ENCODE measurements at places on chromosomes 1 and 21. TPM values are rescaled to one million over a fixed set of nuclear protein-coding genes. Genes with fewer than 3 reads are reported as not detected.

FRRS1 gene
- 6.4 TPM for total RNA-seq

GRCh38 chr1:241332987-241333386, 24.0 kb downstream of the RGS7 start:
- DNase-seq: no peak

- no peak for DNase-seq
Measured at GRCh38 chr1:69076631-69077030, 491.1 kb upstream of the LRRC7 start.

LEFTY1 gene
- total RNA-seq: 0.31 TPM

GRCh38 chr1:221279146-221279545, 399.9 kb downstream of the HLX start:
- DNase-seq: no peak

DNA sequence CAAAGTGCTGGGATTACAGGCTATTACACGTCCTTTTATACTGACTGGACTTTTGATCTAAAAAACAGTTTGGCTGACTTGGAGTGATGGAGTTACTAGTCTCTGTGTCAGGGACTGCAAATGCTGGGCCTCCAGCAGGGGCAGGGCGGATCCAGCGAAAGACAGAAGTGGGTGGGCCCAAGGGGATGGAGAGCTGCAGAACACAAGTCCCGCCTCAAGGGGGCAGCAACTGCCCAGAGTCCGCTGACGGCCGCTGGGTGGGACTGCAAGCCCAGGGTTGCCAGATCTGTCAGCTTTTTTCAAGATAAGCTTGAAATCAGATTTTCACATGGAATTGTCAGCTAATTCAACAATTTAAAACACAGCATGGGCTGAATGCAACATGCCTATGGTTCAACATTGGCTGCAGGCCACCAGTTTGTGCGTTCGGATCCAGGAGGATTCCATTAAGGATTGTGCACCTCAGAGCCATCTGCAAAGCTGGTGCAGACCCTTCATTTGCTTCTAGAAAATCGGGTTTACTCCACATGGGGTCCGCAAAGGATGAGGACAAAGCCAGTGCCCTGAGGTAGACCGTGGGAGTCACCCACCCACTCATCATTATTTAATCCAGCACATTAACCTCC, 10.7 kb downstream of the STMN1 start:
- peak; percentile 93 for DNase-seq

CD1C gene
- not detected for total RNA-seq

ERVH48-1 gene
- not detected for total RNA-seq

NEGR1 gene
- 22.4 TPM for total RNA-seq

DNA sequence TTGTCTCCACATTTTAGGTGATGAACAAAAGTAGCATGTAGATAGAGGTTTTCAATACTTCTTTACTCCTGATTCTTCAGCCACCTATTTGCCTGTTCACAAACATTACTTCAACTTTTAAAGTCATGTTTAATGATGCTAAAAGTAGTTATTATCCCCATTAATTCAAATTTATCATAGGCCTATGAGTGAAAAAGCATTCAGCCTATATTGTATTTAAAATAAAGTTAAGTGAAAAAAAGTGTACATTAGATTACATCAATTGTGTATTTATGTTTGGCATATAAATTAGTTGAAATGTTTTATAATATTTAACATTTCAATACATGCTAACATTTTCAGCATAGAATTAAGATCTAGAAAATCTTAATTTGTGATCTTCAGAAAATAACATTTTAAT, 10.5 kb downstream of the CDKN2C start:
- no peak for DNase-seq

PCP4L1 gene
- total RNA-seq: 3.4 TPM

DNA sequence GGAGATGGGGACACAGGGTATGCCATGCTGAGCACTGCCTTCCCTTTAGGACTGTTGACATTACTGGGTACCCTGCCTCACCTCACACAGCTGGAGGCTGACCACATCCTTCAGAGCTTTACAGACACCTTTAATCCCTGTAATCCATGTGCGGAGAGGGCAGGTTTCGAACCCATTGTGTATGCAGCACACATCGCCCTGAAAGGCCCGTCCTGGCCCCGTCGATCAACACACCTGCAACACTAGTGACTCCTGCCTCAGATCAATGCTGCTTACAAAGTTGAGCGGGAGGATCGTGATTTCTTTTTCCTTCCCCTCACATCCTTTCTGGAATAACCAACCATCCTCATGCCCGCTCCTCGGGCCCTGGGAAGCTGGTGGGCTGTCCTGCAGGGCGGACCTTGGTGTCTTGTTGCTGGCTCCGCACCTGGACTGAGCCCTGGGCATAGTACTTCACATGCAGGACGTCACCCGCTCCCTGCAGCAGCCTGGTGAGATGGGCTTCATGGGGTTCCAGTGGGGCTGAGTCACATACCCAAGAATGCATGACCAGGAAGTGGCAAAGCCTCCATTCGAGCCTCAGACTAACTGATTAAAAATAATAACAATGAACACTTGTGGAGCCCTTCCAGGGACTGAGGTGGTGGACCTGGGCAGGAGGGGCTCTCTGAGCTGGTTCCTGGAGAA, 403.6 kb downstream of the PTPRU start:
- DNase-seq: peak; percentile 50

VHLL gene
- total RNA-seq: not detected

GRCh38 chr1:9559673-9560072, 20.4 kb downstream of the SLC25A33 start:
- DNase-seq: no peak

- DNase-seq: no peak
Measured at GRCh38 chr1:17066361-17067068, 12.7 kb upstream of the SDHB start.

DNA sequence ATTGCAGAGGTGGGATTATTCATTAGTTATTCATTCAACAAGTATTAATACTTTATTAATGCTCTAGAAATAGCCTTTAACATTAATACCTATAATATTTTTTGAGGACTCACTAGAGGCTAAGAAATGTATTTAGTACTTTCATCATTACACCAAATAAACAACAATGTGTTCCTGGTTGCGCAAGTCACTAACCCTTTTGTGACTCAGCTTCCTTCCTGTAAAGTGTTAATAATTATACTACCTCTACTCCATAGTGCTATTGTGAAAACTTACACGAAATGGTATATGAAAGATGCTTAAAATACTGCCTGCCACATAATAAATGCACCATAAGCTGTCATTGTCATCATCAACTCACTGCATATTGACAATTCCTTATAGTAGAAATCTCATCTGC, 431.0 kb downstream of the DPYD start:
- no peak for DNase-seq

RHCE gene
- 0.88 TPM for total RNA-seq

DNA sequence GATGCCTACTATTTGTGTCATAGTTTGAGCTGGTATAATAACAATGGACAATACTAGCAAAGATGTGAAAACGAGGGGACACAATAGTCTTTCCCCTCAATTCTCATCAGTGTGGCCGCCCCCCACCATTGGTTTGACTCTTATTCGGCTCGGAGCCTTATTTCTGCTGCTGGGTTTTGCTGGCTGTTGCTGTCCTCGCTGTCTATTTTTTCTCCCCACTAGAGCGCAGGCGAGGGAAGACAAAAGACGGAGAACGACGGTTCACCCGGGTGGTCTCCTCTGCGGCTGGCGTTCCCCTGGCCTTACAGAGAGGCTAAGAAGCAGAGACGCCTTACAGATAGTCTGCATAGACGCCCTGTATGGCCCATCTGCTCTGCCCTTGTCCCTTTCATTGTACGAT, 19.4 kb downstream of the CLIC6 start:
- no peak for DNase-seq

DNA sequence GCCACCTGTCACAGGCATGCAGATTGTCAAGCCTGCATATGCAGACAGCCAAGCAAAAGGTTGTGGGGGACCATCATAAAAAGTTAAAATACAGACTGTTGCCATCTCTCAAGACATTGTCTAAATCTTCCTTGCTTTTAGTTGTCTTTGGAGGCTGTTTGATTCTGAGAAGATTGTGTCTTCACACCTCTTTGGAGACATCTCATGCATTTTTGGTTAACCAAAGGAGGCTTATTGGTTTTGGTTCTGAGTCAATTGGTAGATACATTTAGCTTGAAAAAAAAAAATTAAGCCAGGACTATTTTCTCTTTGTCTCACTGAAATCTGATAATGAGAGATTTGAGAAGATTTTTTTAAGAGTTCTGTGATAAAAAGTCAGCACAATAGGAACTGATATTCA, 217.6 kb downstream of the LYPLAL1 start:
- no peak for DNase-seq

DNA sequence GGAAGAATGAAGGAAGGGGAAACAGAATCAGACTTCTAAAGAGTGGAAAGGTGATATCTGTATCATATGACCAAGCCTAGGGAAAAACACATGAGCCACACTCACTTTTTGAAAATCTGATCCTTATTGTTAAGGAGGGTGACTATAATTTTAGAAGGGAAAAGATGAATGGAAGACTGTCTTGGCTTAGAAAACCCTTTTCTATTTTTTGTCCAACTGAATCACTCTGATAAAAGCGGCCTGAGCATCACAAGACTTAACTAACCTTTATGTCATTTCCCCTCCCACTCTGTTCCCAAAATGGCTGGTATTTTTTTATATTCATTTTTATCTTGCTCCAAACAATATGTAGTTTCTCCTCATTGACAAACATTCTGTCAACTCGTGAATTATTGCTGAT, 169.8 kb downstream of the C1orf21 start:
- DNase-seq: no peak

CFAP45 gene
- total RNA-seq: 2.8 TPM

DNA sequence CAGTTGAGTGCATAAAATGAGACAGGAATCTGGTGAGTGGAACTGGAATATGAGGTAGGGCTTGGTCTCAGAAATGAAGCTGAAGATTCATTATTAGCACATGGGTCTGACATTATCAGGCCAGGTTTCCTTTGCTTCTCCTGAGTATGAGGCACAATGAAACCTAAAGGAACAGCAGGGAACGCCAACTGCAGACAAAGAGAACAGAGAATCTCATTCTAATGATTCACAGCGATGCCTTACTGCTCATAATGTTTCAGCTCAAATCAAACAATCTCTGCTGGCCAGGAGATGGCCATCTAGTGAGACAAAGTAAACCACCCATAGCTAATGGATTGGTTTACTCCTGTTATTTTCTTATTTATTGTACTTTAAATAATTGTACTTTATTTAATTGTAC, 133.5 kb downstream of the C1orf21 start:
- DNase-seq: no peak

DNA sequence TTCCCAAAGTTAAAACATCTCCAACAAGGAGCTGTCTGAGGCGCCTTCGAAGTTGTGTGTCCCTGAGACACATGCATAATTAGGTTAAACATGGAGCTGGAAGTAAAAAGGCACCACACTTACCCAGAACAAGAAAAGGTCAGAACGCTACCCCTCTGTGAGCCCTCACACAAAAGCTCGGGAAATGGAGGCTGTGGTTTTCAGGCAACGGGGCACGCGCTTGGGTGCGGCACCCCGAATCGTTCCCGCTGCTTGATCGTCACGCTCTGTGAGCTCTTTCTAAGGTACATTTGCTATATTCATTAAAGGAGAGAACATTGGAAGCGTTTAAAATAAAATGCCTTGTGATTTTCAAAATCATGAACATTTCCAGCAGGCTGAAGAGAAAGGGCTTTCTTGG, 12.5 kb downstream of the CAPN8 start:
- no peak for DNase-seq

RGS1 gene
- total RNA-seq: 1.1 TPM

ASB17 gene
- total RNA-seq: not detected

DNA sequence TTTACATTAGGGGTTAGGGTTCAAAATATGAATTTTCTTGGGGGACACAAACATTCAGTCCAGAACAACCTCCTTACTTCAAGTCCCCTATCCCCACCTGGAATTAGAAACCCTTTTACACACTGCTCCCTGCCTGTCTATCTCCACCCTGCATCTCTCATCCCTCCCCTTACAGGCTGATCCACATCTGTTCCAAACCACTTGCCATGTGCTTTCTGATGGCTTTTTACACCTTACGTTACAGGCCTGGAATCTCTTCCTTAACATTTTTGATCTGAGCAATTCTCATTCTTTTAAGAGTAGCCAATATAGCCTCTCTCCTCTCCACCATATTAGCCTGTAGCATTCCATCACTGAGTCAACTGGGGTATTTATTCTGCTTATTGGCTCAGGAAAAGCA, 122.0 kb downstream of the PTBP2 start:
- no peak for DNase-seq

- no peak for DNase-seq
Measured at GRCh38 chr1:196063294-196063693, 544.9 kb downstream of the KCNT2 start.

DNA sequence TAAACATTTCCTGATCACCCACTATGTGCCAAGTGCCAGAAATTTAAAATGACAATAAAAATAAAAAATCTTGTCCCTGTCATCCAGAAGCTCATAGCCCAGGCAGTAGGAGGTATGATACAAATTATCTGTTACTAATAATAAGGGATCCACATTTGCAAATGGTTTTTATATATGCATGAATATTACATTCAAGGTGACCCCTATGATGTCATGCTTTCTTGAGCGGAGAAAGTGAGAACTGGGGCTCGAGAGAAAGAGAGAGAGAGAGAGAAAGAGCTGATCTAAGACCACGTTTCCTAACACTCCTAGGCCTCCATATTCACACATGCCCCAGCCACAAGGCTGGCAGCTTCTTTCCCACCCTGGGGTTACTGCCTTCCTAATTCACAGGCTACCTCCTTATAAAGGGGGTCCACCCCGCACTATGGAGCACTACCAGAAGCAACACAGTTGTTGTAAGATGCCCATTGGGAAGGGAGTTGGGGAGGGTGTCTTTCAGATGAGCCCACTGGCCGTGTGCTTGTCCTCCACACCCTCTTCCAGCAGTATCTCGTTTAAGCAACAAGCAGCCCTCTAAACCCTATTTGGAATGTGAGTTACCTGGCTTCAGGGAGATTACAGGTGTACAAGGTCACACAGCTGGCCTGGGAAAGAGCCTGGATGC, 28.8 kb upstream of the LRRN2 start:
- DNase-seq: no peak

DNA sequence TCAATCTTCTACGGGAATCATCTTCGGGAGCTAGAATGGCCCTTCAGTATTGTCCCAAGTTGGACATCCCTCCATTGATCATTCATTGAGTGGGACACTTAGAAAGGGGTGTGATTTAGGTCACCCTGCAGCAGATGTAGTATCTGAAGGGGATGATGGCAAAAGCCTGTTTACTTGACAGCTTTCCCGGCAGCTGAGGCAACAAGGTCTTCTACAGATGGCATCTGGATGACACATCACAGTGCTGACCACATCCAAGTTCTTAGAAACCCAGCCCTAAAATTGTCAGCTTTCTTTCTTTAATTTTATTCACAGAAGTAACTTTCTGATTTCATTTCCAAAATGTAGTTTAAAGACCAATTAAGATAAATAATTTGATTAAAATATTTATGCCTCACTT, 150.3 kb downstream of the AMY1C start:
- DNase-seq: no peak

GRCh38 chr1:117169871-117170596, 40.7 kb downstream of the VTCN1 start:
- DNase-seq: no peak

ANKRD65 gene
- 11.1 TPM for total RNA-seq

GRCh38 chr1:238196516-238196915, 305.8 kb upstream of the ZP4 start:
- DNase-seq: no peak
